Prostate gland (tissue), 2 donors: ENCODE measurements at places on chromosomes 12 and 14. TPM values are rescaled to one million over a fixed set of nuclear protein-coding genes. Genes with fewer than 3 reads are reported as not detected.

The PMCH gene
- not detected for total RNA-seq

The IGF1 gene
- 6.9 TPM for total RNA-seq

The AICDA gene
- 4.3 TPM for total RNA-seq

The DAZAP2 gene
- total RNA-seq: 374 TPM

The THTPA gene
- 45.4 TPM for total RNA-seq

The DDN gene
- not detected for total RNA-seq

The FGF23 gene
- not detected for total RNA-seq

The TMCC3 gene
- total RNA-seq: 15.4 TPM

GRCh38 chr12:131776237-131776889 is 51.8 kb upstream of the MMP17 start:
- no peaks in the 10 kb centered on the region for H3K4me1 ChIP-seq
- no peak overlapping the region for H3K4me3 ChIP-seq

DNA sequence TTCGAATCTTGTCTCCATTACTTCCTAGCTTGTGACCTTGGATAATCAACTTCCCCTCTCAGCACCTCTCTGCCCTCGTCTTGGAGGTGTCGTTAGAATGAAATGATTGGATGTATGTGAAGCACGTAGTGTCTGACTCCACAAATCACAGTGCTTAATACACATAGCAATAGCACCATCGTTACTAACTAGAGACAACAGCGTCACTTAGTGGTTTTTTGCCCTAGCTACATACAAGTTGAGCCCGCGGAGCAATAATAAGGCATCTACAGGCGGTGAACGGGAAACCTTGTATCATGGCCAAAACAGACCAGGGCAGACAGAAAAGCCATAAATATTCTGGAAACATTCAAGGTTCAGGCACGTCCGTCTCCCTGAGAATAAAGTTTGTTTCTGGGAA is 154.9 kb downstream of the ASCL4 start:
- no peak overlapping the region for H3K4me3 ChIP-seq
- no peak for DNase-seq
- H3K36me3 ChIP-seq: no peaks in the 10 kb centered on the region

DNA sequence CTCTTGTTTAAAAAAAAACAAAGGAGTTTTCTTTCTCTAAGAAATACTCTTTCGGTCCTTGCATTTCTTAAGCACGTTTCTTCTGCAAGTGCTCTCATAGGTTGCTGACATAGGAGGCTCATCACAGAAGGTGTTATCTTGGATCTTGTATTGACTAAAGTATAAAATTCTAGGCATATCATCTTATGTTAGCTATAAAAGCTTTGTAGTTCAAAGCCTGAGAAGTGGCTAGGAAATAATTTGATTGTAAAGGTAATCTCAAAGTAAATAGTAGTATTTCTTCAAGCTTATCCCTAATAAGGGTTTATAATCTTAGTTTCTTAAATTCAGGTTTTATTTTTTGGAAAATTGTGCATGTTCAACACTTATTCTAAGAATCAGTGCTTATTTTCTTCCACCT is 778.9 kb downstream of the TMTC2 start:
- no peak overlapping the region for H3K27ac ChIP-seq
- no peak overlapping the region for H3K4me3 ChIP-seq
- no peaks in the 10 kb centered on the region for H3K27me3 ChIP-seq
- no peaks in the 10 kb centered on the region for H3K4me1 ChIP-seq

DNA sequence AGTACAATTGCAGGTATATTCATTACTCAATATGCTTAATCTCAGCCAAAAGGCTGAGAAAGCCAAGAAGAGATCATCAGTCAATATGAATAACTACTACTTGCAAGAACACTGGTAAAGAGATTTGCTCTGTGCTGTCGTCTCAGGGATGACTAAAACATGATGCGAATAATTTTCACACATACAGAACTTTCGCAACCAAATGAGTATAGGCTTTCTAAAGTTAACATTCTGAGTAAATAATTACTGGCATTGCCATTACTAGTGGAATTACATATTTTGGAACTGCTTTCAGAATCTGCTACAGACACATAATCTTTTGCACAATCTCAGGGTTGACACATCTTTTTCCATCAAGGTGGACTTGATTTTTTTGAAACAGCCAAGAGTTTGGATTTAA is 24.7 kb downstream of the NCKAP1L start:
- no peak overlapping the region for H3K4me3 ChIP-seq
- H3K27ac ChIP-seq: no peak overlapping the region
- DNase-seq: no peak
- H3K36me3 ChIP-seq: no peaks in the 10 kb centered on the region

DNA sequence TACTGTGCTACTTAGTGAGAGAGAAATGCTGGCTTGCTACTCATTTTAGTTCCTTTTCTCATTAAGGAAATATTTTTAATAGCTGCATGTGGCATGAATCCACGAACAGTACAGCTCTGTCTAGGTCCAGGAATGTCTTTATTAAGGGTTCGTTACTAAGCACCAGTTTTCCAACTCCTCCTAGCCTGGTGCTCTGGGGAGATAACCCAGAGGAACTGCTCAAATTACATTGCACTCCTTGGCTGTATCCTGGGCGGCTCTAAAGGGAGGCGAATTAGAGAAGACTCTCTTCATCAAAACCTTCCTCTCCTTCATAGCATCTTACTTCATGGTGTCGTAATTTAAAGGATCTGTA is 101.3 kb downstream of the PPM1A start:
- H3K27me3 ChIP-seq: no peaks in the 10 kb centered on the region
- H3K4me1 ChIP-seq: no peaks in the 10 kb centered on the region
- no peaks in the 10 kb centered on the region for H3K36me3 ChIP-seq
- no peak overlapping the region for H3K4me3 ChIP-seq
- no peak overlapping the region for H3K27ac ChIP-seq
- DNase-seq: no peak

GRCh38 chr12:77609016-77609415 is 221.7 kb upstream of the NAV3 start:
- no peak overlapping the region for H3K27ac ChIP-seq
- H3K36me3 ChIP-seq: no peaks in the 10 kb centered on the region
- no peak overlapping the region for H3K4me3 ChIP-seq
- DNase-seq: no peak
- H3K27me3 ChIP-seq: no peaks in the 10 kb centered on the region
- no peaks in the 10 kb centered on the region for H3K4me1 ChIP-seq

DNA sequence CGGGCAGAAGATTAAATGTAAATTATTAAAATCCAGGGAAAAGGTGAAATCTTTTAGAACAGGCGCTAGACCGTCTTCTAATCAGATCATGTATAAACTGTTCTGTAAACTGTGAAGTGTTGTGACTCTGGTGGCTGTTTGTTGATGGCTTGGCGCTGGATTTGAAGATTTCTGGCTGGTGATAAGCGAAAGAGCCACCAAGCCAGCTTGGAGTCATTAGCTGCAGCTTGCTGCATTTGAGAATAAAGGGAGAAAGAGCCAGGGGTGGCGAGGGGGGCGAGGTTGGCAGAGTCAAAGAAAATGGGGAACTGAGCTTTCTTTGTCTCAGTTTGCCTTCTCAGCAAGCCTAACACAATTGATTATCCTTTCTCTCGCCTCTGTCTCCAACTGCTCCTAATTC is 8.0 kb downstream of the SYNDIG1L start:
- no peak overlapping the region for H3K27ac ChIP-seq
- DNase-seq: no peak
- no peaks in the 10 kb centered on the region for H3K36me3 ChIP-seq
- no peaks in the 10 kb centered on the region for H3K4me1 ChIP-seq
- H3K4me3 ChIP-seq: no peak overlapping the region
- no peaks in the 10 kb centered on the region for H3K27me3 ChIP-seq

DNA sequence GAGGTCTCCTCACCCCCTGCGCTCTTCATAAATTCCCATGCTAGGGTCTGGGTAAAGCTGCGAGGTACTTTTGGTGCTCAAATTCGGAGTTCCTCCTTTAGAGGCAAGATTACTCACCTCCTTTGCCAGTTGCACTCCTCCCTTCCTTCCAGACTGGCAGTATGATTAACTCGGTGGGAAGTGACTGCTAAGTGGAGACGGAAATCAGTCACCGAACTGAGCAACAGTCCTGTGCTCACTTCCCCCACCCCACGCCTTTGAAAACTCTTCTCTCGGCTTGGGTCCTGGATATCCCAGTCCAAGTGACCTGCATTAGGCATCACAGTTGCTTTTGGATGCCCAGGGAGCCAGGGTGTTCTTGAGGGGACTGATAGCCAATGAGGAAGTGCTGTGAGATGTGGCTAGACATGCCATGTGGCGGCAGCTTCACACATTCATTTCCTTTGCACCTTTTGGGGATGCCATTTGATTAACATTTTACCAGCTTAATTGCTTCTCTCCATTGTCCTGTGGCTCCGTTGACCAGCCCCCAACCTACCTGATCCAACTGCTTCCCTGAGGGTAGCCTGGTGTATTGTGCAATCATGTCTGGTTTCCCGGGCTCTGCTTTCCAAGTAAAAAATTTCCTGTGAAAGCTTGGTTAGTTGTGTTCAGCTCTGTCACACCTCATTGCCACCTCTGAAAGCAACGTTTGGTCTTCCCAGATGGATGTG is 840 bp downstream of the PNP start:
- H3K4me3 ChIP-seq: peak overlapping the region; percentile 67
- no peak for DNase-seq
- no peaks in the 10 kb centered on the region for H3K27me3 ChIP-seq
- no peaks in the 10 kb centered on the region for H3K4me1 ChIP-seq
- no peaks in the 10 kb centered on the region for H3K36me3 ChIP-seq

GRCh38 chr14:61217516-61217915 is 63.6 kb downstream of the TMEM30B start:
- no peak overlapping the region for H3K4me3 ChIP-seq
- H3K36me3 ChIP-seq: no peaks in the 10 kb centered on the region
- peak; percentile 50 for DNase-seq
- H3K27ac ChIP-seq: peak overlapping the region; percentile 47
